ENCODE measurements at places on chromosomes 7 and 10.

GRCh38 chr7:35513828-35514227 is 181.1 kb downstream of the HERPUD2 start:
- DNase-seq = no peak

DNA sequence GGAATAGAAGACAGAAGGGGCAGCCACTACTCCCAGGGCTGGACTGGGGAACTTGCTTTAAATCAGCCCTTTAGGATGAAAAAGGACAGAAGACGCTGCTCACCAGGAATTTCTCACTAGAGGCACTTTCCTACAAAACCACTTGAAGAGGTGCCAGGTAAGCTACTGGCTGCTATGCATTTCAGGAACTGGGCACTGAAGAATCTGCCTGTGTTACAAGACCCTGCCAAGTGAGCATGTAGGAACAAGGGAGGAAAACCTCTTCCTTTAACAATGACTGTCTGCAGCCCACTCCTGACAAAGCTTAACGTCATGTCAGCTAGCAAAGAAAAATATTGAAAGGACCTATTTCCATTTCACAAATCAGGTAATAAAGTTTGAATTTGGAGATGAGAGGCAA is 5.8 kb upstream of the AGMO start:
- no peak for DNase-seq

DNA sequence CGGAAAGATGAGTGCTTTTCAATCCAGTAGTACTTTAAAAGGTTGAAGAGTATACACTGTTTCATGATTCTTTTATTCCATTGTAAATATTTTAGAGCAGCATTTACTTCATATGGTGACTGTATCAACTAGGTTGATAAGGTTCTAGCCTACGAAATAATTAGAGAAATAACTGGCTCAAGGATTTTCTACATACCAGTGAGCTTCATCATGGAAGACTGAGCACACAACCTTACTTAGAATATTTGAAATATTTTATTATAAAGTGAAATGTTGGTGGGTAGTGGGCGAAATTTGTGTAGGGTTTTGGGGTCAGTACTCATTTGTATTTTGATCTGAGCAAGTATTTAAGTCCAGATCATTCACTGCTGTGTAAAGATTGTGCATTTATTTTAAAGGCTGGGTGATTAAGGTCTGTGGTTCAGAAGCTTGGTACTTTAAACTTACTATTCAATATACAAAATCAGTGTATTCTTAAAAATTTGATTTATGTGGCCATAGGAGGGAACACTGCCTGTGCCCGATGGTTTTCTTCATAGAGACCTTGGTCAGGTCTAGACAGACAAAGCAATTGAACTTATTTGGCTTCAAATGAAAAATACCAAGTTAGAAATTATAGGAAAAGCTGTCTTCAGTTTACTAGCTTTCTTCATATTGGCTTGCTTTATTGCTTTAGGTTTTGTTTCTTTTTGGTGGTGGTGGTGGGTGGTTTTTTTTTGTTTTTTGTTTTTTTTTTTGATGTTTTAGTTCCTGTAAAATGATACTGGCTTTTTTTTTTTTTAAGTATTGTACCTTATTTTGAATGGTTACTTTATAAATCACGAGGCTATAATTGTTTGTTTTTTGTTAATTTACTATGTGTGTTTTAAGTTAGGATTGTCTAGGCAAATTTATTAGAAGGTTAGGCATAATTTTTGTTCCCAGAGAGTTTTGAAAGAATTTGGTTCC is 3.0 kb downstream of the KMT2E start:
- DNase-seq = no peak

GRCh38 chr7:114175125-114175524 is 239.5 kb upstream of the FOXP2 start:
- no peak for DNase-seq

GRCh38 chr10:119502209-119502608 is 40.3 kb downstream of the RGS10 start:
- no peak for DNase-seq

DNA sequence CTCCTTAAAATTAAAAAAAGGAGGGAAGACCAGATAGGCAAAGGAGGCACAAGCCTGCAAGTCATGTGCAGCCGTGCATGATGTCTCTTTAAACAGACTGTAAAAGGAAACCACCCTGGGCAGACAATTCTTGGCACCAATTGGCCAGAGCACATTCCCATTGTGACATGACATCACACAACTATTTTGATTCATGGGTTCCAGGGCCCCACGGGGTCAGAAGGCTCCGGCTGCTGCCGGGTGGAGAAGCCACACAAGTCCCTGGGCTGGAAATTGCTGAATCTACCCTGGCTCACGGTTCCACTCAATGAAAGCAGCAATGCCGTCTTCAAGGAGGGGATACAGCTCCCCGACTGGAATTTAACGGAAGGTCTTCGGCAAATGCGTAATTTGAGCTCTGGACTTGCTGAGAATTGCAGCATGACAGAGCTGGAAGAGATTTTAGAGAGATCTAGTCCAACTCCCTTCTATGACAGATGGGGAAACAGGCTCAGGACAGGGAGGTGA is 140.5 kb downstream of the PRKAG2 start:
- DNase-seq = no peak

DNA sequence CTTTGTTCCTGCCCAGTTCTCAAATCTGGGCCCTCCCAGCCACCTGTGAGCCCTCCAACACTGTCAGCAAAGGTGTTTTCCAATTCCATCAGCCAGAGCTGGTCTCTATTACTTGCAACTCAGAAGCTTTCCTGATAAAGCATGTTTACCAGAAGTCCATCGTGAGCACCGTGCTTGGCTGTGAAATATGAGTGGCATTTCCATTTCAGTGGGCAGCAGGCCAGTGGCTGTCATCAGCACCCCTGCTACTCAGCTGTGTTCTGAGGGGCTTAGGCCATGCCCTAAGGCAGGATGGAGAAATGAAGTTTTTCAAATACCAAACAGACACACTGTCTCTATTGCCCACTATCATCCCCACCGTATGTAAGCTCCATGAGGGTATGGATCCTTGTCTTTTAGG is 12.7 kb upstream of the BNIP3 start:
- no peak for DNase-seq

- DNase-seq = no peak
Measured at GRCh38 chr7:76515999-76516443, 5.7 kb downstream of the UPK3B start.

DNA sequence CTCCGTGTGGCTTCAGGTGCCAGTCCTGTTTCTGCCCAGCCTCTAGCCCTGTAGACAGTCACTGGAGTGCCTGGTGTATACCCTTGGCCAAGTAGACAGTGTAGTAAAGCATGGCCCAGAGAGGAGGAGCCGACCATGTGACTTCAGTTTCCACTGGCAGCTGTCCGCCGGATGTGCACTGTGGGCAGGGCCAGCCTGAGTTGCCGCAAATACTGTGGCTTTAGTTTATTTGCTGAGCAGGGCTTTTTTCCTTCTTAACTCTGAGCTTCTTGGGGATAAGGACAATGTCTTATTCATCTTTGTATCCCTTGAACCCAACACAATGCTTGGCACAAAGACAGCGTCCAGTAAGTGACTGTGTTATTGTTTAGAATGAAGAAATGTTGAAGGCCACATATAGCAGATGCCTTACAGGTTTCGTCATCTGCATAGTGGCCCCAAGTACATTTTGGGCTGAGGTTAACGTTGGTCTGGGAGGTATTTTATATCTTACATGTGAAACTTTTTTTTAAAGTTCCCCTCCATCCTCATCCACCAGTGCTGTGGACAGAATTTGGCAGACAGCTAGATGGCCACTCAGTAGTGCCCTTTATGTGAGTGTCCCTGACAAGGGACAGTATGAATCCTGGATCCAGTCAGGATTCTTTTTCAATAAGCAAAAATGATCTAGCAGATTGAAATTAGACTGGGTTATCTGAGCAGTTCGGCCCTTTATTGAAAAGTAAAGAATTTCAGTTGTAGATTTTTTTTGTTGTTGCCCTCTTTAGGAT is 40.6 kb downstream of the CYP17A1 start:
- DNase-seq = peak; percentile 90

DNA sequence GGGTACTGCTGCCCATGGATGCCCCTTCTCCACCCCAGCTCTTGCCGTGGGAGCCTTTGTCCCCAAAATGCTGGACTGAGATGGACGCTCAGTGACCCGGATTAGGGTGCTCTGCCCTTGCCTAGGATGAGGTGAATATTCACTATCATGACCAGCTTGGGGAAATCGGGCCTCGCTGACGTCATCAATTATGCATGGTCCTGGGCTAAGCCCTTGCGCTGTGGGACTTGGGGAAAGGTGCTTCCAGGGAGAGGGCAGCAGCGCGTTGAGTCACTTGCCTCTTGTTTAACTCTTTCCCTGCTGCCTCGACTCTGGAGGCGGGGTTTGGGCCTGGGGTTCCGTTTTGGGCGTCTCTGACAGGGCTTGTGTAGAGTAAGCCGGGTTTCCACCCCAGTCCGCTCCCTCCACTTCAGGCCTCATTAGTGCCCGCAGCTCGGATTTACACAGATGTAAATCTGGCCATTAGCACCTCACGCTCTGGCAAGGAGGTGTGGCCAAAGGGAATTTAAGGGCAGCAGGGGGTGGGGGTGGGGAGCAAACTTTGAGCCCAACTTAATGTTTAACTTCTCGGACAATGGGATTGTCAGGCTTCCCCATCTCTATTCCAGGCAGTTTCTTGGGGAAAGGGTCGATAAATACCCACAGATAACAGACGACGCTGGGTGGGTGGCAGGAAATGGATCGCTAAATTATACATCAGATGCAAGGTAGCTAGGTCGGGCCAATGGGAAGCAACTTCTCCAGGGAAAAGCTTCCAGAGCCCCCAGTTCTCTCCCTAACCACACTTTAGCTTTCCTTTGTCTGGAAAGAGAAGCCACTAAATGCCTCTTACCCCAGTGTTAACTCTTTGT is 51.3 kb upstream of the TCF7L2 start:
- no peak for DNase-seq

All from MV-4-11 (cell line).